ENCODE measurements at places on chromosomes 1 and 21.

- DNase-seq: no peak
Measured at GRCh38 chr1:200139661-200140250, 112.2 kb downstream of the NR5A2 start.

GRCh38 chr1:160664573-160665051 lies 17.8 kb upstream of the SLAMF1 start:
- no peak for DNase-seq

- DNase-seq: no peak
Measured at GRCh38 chr1:242002510-242002909, 3.6 kb upstream of the MAP1LC3C start.

DNA sequence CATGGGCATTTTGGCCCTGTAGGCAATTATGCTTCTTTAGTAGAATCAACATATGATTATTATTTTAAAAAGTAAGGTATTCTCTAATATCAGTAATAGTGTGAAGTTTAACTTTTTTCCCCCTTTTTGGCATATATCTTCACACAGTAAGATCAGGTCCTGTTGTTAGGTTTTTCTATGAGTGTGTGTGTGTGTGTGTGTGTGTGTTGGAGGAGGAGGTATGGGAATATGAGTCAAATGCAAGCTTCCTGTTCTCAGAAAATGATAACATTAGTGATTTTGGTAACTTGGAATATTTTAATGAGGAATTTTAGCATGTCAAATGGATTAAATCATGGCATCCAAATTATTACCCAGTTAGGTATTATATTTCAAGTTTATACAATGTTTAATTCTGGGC lies 65.8 kb upstream of the BCL10 start:
- DNase-seq: no peak

- no peak for DNase-seq
Measured at GRCh38 chr1:239947801-239948200, 143.9 kb upstream of the FMN2 start.

DNA sequence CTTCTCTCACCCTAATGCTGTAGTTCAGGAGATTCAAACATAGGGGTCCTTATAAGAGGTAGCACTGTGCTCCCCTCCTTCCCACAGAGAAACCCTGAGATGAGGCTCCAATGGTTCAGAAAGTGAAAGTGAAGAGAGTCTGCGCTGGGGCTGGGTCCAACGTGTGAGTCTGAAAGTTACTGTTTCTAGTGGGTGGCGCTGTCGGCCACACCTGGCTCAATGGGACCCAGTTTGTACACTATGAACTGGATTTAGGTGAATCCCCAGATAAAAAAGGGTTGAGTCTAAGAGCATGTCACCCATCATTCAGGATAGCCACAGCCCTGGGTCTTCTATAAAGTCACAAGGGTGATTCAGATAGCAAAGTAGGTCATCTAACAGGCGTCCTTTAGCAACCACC lies 2.8 kb downstream of the SMCP start:
- DNase-seq: no peak

GRCh38 chr1:213452501-213452900 lies 401.5 kb downstream of the RPS6KC1 start:
- no peak for DNase-seq

DNA sequence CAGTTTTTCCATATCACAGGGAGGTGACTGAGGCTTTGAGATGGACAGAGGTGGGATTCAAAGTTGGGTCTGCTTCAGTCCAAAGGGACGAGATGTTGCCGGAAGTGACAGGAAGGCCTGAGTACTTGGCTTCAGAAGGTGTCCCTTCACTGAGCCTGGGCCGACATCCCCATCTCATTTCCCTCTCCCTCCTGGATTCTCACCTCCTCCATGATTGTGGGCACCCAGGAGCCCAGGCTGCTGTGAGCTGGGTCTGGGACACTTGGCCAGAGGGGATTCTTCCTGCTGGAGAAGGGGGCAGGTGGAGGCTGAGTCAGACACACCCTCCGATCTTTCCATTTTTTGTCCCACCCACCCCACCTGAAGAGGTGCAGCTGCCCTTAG lies 2.8 kb upstream of the MRPS15 start:
- no peak for DNase-seq

GRCh38 chr1:1883092-1883873 lies 7.6 kb downstream of the GNB1 start:
- DNase-seq: no peak

- peak; percentile 42 for DNase-seq
Measured at GRCh38 chr1:21022279-21023040, 154.2 kb downstream of the EIF4G3 start.

DNA sequence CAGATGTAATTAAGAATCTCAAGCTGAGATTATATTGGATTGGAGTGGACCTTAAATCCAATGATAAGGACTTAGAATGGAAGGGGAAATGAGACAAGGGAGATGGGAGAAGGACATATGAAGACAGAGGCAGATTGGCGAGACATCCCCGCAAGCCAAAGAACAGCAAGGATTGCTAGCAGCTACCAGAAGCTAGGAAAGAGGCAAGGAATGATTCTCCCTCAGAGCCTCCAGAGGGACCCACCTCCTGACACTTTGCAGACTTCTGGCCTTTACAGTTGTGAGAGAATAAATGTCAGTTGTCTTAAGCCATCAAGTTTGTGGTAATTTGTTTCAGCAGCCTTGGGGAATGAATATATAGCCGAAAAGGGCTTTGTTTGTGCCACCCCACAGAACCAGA lies 20.7 kb downstream of the METTL13 start:
- no peak for DNase-seq

Measured in T1000 (cell line).